ENCODE measurements at places on chromosomes 2 and 18. TPM values are rescaled to one million over a fixed set of nuclear protein-coding genes. Genes with fewer than 3 reads are reported as not detected.

- peaks cover 2% of the 10 kb centered on the region for H3K36me3 ChIP-seq
- DNase-seq: no peak
- no peak overlapping the region for H3K27ac ChIP-seq
- H3K4me3 ChIP-seq: peak overlapping the region; percentile 40
- H3K27me3 ChIP-seq: peaks cover 10% of the 10 kb centered on the region
- H3K4me1 ChIP-seq: peaks cover 7% of the 10 kb centered on the region
Measured at GRCh38 chr2:177763531-177764265, 308.9 kb downstream of the PDE11A start.

DNA sequence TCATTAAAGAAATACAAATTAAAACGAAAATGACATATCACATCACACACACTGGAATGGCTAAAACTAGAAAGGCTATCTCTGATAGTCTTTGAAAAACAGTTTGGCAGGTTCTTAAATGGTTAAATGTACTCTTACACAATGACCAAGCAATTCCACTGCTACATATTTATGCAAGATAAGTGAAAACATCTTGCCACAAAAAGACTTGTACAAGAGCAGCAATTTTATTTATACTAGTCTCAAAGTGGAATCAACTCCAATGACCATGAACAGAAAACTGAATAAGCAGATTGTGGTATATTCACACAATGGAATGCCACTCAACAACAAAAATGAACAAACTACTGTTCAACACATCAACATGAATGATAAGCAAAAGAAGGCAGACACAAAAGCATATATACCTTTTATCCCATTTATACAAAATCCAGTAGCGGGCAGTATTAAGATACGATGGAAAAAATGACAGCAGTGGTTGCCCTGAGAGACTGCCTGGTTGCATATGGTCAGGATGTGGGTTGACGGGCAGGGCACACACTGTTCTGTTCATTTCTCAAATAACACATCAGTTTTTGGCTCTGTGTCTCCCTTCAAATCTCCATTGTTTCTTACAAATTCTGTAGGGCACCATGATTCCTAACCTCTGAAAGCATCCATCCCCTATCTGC lies 25.4 kb downstream of the SP100 start:
- DNase-seq: no peak
- no peak overlapping the region for H3K4me3 ChIP-seq
- peak overlapping the region; percentile 74 for H3K27ac ChIP-seq
- H3K36me3 ChIP-seq: peaks cover 19% of the 10 kb centered on the region

GRCh38 chr2:240566203-240567136 lies 1.8 kb upstream of the RNPEPL1 start:
- H3K27ac ChIP-seq: peak overlapping the region; percentile 77
- H3K4me1 ChIP-seq: peaks cover 47% of the 10 kb centered on the region
- no peaks in the 10 kb centered on the region for H3K36me3 ChIP-seq
- H3K4me3 ChIP-seq: peak overlapping the region; percentile 82
- no peaks in the 10 kb centered on the region for H3K27me3 ChIP-seq
- peak; percentile 95 for DNase-seq

DNA sequence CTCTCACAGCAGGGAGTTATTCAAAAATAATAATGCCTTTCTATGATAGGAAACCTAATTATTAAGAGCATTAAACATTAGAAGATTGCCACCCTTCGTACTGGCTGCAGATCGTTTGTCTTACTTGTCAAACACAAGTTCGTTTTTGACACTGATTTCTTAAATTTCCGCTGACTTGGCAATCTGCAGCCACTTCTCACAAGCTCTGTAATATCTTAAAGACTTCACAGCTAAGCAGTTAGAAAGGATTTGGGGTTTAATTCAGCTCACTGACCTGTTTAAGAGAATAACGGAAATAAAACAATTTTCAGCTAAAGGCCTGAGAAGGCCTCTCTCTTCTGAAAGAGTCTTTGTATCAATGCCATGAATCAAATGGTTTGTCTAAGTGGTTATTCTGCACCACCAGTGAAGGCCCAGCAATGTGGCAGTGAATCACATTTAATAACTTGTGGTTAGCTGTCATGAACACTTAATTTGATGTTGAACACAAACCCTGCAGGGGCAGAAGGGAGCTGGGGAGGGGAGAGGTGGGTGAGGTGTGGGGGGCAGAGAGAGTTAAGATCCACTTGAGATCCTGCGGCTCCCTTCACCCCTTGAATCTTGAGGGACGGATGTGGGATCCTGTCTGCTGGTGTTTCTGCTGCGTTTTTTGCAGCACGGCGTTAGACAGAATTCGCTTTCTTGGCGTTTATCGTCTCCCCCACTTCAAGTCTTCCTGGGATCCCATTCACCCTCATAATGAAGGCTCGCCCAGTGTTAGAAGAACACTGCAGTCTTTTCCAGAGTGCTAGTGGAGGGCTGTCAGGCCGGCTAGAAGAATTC lies 145.4 kb upstream of the SATB2 start:
- H3K27ac ChIP-seq: no peak overlapping the region
- no peaks in the 10 kb centered on the region for H3K36me3 ChIP-seq
- DNase-seq: no peak
- H3K27me3 ChIP-seq: peaks cover 5% of the 10 kb centered on the region
- no peak overlapping the region for H3K4me3 ChIP-seq

GRCh38 chr2:158996378-158996993 lies 28.0 kb downstream of the TANC1 start:
- H3K27ac ChIP-seq: no peak overlapping the region
- H3K4me1 ChIP-seq: peaks cover 40% of the 10 kb centered on the region
- no peaks in the 10 kb centered on the region for H3K36me3 ChIP-seq
- DNase-seq: no peak
- H3K4me3 ChIP-seq: no peak overlapping the region
- no peaks in the 10 kb centered on the region for H3K27me3 ChIP-seq

DNA sequence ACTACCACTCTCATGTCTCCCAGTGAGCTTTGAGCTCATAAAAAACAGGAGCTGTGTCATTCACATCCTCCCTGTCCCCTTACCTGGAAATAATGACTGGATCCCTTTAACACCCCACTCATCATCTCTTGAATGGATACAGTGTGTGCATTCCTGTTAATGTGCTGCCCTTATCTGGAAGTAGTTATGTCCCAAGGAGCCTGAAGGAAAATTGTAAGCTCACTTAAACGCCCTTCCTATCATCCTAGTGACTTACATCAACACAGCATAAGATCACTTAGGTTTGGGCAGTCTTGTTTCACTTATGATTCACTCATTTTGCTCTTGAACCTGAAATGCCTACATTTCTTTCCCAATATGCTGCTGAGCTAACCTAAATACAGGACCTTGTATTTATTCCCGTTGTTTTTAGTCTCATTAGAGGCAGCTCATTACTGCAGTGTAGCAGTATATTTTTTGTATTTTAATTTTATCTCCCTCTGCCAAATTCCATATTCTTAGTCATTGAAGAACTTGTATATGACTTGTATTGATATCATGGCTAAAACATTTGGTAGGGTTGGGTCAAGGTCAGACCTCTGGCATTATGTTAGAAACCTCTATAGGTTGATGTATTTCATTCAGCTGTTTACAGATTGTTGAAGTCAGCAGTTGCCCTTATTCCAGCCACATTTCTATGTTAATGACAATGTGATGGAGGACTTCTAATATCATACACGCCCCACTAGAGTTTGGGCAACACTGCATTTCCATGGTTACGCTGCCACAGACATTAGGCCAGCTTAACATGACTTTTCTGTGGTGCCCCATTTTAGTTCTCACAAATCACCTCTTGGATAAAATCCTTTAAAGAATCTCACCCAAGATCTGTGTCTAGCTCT lies 72.9 kb downstream of the PKP4 start:
- no peak for DNase-seq
- H3K27me3 ChIP-seq: no peaks in the 10 kb centered on the region
- peaks cover 7% of the 10 kb centered on the region for H3K4me1 ChIP-seq
- no peaks in the 10 kb centered on the region for H3K36me3 ChIP-seq

DNA sequence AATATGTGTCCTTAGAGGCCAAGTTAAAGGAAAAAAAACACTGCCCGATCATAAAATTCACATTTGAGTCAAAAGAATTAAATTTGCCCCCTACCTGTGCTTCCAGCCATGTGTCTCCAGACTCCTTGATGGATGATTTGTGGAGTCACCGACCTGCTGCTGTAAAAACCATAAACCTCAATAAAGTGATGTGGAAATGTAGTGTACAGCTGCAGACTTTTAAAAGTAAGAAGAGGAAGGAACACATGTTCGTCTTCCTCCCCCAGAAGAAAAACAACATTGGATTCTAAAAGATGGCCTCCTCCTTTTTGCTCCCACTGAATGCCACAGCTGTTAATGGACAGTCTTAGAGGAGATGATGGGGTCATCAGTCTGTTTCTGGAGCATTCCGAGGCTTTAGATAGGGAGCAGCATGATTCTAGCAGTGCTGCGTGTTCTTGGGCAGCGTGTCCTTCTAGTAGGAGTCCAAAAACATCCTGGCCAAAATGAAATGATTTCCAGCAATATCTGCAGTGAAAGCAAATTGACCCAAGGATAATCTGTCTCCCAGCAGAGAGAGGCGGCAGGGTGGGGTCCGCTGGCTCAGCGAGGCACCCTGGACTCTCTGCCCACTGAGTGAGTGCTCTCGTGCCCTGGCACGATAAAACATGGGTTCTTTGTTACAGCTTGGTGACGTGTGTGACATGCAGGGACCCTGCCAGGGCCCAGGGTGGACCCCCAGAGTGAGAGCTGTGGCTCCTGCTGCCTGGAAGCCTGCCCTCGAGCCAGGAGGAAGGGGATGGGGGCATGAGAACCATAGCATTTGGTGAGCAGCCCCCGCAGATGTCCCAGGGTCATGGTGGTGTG lies 196.1 kb downstream of the FAM210A start:
- H3K4me1 ChIP-seq: peaks cover 22% of the 10 kb centered on the region
- DNase-seq: no peak
- peaks cover 4% of the 10 kb centered on the region for H3K36me3 ChIP-seq
- no peaks in the 10 kb centered on the region for H3K27me3 ChIP-seq
- no peak overlapping the region for H3K4me3 ChIP-seq

GRCh38 chr2:75764611-75765010 lies 53.9 kb upstream of the GCFC2 start:
- no peak for DNase-seq
- H3K36me3 ChIP-seq: no peaks in the 10 kb centered on the region
- no peak overlapping the region for H3K27ac ChIP-seq
- H3K4me3 ChIP-seq: no peak overlapping the region
- no peaks in the 10 kb centered on the region for H3K4me1 ChIP-seq
- peaks cover 29% of the 10 kb centered on the region for H3K27me3 ChIP-seq

- peak overlapping the region; percentile 1 for H3K4me3 ChIP-seq
- H3K27me3 ChIP-seq: no peaks in the 10 kb centered on the region
- peaks cover 43% of the 10 kb centered on the region for H3K4me1 ChIP-seq
- H3K36me3 ChIP-seq: no peaks in the 10 kb centered on the region
- no peak for DNase-seq
Measured at GRCh38 chr18:58177004-58177717, 133.1 kb downstream of the NEDD4L start.

GRCh38 chr2:230664844-230665243 lies 47.8 kb upstream of the CAB39 start:
- H3K27ac ChIP-seq: no peak overlapping the region
- H3K4me1 ChIP-seq: peaks cover 9% of the 10 kb centered on the region
- DNase-seq: no peak
- H3K27me3 ChIP-seq: no peaks in the 10 kb centered on the region

DNA sequence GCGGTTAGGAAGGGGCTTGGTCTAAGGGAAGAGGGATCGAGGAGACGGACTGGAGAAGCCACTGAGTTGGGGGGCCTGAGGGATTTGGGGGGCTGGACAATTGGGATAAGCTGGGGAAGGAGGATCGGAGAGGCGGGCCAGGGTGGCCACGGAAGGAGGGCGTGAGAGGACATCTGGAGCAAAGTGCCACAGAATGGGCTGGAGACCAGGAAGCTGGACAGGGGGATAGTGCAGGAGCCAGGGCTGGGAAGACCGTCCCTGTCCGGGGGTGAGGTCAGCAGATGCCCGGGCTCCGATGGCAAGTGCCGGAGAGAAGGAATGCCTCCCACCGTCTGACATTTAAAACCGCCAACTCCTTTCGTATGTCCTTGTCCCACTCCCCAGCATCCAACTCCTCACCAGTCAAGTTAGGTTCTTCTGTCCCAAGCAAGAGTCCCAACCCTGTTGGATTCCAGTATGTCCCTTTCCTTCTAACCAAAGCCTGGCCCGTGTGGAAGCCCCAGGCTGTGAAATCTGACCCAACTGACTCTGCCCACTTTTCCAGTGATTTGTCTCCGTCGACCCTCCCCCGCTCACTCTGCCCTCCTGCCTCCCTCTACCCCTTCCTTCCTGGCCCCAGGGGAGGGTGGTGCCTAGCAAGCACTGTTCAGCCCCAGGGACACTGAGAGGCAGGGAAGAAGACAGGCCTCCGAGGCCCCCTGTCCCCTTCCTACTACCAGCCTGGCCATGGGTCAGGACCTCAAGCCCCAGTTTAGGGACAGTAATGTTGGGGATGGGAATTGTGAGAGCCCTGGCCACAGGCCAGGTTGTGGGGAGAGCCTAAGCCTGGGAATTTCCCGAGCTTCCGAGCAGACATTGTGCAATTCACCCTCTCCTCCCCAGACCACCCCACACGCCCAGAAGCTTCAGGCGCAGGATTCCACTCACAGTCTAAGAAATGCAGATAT lies 31.5 kb upstream of the TMBIM1 start:
- peak overlapping the region; percentile 90 for H3K27ac ChIP-seq
- H3K27me3 ChIP-seq: no peaks in the 10 kb centered on the region
- H3K4me1 ChIP-seq: peaks cover 29% of the 10 kb centered on the region
- H3K36me3 ChIP-seq: no peaks in the 10 kb centered on the region
- no peak for DNase-seq

DNA sequence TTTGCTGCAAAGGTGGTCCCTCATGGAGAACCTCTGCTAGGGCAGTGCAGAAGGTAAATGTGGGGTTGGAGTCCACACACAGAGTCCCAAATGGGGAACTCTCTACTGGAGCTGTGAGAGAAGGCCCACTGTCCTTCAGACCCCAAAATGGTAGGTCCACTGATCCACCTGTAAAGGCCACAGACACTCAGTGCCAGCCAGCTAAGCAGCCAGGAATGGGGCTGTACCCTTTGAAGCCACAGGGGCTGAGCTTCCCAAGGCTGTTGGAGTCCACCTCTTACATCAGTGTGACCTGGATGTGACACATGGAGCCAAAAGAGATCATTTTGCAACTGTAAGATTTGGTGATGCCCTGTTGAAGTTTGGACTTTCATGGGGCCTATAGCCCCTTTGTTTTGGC lies 252.4 kb upstream of the GULP1 start:
- H3K36me3 ChIP-seq: peaks cover 1% of the 10 kb centered on the region
- peaks cover 1% of the 10 kb centered on the region for H3K27me3 ChIP-seq
- DNase-seq: no peak
- no peak overlapping the region for H3K4me3 ChIP-seq

- no peaks in the 10 kb centered on the region for H3K36me3 ChIP-seq
- peaks cover 10% of the 10 kb centered on the region for H3K27me3 ChIP-seq
- no peak for DNase-seq
- H3K27ac ChIP-seq: no peak overlapping the region
- no peak overlapping the region for H3K4me3 ChIP-seq
- no peaks in the 10 kb centered on the region for H3K4me1 ChIP-seq
Measured at GRCh38 chr2:227939271-227940027, 68.0 kb downstream of the DAW1 start.

GRCh38 chr2:174593041-174593440 lies 4.6 kb downstream of the WIPF1 start:
- peaks cover 81% of the 10 kb centered on the region for H3K4me1 ChIP-seq
- peak overlapping the region; percentile 62 for H3K4me3 ChIP-seq
- no peaks in the 10 kb centered on the region for H3K27me3 ChIP-seq
- H3K36me3 ChIP-seq: no peaks in the 10 kb centered on the region
- H3K27ac ChIP-seq: peak overlapping the region; percentile 97
- no peak for DNase-seq

Gene TRABD2A
- 1.2 TPM for total RNA-seq

Gene ANKZF1
- 27.9 TPM for total RNA-seq

Gene RMC1
- total RNA-seq: 24.6 TPM

Gene KIF5C
- total RNA-seq: 3.8 TPM

Gene NYAP2
- total RNA-seq: not detected

Gene POTEC
- total RNA-seq: not detected

Gene MAPK4
- 0.28 TPM for total RNA-seq

All from chondrocyte (in vitro differentiated cells).